Daoy (cell line): ENCODE measurements at places on chromosomes 2 and 18. TPM values are rescaled to one million over a fixed set of nuclear protein-coding genes. Genes with fewer than 3 reads are reported as not detected.

DNA sequence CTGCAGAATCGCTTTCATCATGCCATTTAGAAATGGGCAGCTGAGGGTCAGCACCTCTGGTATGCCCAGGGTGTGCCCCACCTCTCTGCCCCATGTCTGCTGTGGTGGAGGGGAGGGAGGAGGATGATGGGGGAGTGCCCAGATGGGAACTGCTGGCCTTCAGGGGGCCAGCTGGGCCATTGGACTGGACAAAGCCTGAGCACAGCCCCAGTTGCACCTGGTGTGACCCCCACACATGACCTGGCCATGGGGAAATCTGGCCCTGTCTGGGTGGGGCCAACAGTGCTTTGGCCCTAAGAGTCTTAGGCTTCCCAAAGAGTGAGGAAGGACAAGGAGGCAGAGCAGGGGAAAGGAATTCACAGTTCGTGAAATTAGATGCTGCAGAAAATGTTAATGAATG lies 44.1 kb downstream of the CTIF start:
- no peak for DNase-seq

DNA sequence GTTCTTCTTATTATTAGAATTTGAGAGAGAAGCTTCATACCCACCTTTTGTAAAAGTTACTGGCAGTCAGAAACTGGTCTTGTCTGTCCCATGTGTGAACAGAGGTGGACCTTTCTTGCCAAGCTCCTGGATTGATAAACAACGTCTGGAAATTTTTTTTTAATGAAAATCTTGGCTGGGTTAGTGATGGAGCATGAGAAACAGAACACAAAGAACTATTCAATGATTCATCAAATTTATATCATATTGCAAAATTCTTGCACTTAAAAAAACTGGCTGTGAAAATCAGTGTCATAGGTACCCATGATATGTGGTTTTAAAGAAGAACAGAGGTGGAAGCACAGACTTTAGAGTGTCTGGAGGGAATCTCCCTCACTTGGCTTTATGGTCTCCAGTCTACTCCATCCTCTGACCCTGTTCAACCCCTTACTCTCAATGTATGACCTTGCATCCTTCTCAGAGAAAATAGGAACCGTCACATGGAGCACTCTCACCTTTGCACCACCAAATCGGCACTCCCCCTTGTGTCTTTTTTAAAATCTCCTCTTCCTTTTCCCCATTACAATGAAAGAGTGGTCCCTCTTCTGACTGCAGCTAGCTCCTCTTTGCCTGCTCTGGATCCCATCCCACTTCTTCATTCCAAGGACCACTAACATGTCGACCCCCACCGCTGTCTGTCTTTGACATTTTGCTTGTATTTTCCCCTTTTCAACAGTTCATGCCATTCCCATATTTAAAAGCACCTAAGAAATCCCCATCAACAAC lies 58.2 kb downstream of the COPS8 start:
- no peak for DNase-seq

GRCh38 chr2:159111346-159111927 lies 143.0 kb downstream of the TANC1 start:
- DNase-seq, result peak; percentile 43

The ROCK2 gene
- total RNA-seq, result 33.6 and 36.7 TPM in 2 replicates

The SLC4A1AP gene
- total RNA-seq, result 46.3 and 51.6 TPM in 2 replicates

The FAM161A gene
- total RNA-seq, result 2.7 and 4.0 TPM in 2 replicates

GRCh38 chr2:160270571-160271113 lies 70.6 kb upstream of the ITGB6 start:
- peak; percentile 74 for DNase-seq

The NT5DC4 gene
- not detected in 2 replicates for total RNA-seq

DNA sequence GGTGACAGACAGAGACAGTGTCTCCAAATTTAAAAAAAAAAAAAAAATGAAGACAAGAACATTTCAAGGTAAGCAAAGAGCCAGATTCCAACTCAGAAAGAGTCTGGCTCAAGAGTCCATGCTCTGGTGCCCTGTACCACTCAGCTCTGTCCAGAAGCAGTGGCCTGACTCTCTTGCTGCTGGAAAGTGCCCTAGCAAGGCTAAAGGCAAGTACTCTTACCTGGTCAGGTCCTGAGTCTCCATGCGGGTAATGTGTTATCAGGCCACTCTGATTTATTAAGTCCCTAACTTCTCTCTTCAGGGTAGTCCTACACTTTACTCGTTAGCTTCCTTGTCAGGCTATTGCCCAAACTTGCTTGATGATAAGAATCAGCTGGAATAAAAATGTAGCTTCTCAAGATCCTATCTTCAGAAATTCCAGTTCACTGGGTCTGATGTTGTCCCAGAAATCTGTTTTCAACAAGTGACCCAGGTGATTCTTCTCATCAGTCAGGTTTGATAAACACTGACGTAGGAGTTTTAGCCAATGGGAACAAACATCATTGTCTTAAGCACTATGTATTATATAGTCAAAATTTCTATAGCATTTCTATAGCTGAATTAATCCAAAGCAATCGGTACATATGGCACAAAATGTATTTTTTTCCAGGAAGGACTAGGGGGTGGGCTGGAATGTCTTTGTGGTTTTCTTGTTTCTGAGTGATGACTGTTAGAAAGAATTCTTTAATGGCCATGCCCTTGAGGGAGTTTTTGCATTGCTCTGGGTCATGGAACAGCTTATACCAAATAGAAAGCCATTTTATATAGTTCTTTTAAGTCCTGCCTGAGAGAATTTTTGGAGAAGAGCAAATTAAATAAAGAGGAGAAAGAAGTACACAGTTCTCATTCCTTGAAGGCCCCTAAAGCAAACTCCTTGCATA lies 139.9 kb upstream of the DNMT3A start:
- DNase-seq, result peak; percentile 44

DNA sequence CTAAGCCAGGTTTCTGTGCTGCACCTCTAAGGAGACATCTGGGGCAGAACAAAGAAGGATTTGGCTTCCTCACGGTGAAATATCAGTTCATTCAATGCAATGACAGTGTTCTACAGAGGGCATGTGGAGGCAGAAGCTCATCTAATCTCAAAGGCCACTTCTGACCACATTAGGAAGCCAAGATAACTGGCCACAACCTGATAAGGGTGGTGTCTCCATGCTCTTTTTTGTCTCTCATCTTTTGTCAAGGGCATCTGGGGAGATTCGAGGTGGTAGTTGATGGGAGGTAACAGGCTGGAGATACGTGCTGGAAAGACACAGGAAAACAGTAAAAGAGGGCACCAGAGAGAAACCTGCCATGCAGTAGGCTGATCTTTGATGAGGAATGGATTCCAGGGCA lies 303.9 kb downstream of the LRATD1 start:
- DNase-seq, result no peak
